OCI-LY7 (cell line): ENCODE measurements at places on chromosomes 6 and 20.

DNA sequence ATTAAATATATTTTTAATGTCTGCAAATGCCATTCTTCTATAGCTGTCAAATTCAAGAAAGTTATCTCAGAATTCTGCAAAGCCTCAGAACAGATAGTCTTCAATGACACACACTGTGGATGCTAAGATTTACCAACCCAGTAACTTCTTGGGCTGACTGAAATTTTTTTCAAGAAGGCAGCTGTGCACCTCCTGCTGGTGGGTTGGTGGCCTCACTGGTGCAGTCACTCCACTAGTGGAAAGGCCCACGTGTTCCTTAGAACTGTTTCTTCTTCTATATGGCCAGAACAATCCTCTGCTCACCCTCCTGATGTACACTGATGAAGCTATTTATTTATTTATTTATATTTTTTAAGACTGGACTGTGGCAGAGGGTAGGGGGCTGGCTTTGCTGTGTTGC is 28.1 kb upstream of the MTCL3 start:
- DNase-seq, result peak; percentile 3

DNA sequence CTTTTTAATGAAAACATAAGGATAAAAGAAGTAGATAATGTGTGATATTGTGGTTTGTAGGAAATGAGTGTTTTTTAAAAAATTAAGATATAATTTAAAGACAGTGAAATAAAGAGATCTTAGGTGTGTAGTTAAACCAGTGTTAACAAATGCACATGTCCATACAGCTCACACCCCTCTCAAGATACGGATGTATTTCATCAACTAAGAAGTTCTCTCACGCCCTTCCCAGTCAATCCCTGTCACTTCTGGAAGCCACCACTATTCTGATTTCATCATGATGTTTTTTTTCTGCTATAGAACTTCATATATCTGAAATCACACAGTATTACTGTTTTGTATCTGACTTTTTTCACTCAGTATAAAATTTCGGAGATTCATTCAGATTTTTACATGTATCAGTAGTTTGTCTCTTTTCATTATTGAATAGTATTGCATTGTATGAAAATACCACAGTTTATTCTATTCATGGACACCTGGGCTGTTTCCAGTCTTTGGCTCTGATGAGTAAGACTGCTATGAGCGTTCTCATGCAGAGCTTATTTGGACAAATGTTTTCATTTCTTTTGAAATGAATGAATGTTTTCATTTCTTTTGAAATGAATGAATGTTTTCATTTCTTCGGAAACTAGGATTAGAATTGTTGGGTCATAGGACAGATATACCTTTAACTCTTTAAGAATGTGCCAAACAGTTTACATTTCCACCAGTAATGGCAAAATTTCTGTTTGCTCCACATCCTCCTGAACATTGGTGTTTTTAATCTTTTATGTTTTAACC is 49.7 kb upstream of the ELOVL5 start:
- DNase-seq, result no peak

DNA sequence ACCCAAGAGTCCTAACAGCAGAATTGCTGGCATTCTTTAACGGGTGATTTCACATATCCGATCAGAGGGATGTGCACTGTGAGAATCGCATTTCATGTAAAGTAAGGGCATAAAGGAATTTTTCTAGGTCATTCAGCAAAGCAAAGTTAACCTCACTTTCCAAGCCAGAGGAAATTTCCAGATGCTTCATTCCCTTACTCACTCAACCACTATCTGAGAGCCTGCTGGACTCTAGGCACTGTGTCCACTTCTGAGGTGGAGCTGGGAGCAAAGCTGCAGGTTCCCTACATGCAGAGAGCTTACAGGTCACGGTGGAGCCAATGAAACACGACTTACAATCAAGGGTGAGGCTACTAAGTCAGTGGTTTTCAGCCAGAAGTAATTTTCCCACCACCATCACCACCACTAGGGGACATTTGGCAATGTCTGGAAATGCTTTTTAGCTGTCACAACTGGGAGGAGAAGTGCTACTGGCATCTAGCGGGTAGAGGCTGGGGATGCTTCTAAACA is 34.5 kb upstream of the TSHZ2 start:
- DNase-seq, result no peak

DNA sequence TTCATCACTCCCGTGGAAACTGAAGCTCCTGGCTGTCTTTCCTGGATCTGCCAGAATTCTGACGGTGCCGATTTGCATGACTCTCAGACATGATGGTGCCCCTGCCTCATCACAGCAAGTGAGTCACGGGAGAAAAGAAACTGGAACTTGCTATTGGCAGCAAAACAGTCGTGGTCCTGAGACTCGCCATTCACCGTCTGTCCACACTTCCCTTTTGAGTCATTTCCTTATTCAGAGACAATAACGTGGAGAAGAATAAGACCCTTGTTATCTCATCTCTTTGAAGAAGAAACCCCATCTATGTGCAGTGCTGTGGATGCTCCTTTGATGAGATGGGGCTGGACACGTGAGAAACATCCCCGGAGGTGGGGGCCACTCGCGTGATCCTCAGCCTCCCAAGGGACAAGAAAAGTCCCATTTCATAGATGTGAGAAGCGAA is 4.2 kb downstream of the GPR31 start:
- peak; percentile 52 for DNase-seq

DNA sequence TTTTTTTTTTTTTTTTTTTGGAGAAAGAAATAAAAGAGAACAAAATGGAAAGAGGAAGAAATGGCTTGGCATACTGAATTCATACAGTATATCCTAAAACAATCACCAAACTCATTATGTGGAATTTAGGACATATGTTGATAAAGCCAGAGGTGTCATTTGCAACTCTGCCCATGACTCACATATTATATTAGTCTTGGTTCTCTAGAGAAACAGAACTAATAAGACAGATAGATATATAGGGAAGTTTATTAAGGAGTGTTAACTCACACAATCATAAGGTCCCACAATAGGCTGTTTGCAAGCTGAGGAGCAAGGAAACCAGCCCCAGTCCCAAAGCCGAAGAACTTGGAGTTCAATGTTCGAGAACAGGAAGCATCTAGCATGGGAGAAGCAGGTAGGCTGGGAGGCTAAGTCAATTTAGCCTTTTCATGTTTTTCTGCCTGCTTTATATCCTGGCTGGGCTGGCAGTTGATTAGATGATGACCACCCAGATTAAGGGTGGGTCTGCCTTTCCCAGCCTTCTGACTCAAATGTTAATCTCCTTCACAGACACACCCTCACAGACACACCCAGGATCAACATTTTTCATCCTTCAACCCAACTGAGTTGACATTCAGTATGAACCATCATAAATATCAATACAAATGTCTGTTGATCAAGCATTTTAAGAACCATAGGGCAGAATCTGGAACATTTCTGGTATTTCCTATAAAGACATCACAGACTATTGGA is 102.3 kb downstream of the UBE3D start:
- DNase-seq, result no peak
